ENCODE measurements at places on chromosomes 16 and 17. TPM values are rescaled to one million over a fixed set of nuclear protein-coding genes. Genes with fewer than 3 reads are reported as not detected.
A peak's percentile ranks its signal among the peaks of the same experiment; 100 is the strongest.

CAPN15 gene
- total RNA-seq: 66.8 TPM

- peaks cover 20% of the 10 kb centered on the region for H3K4me1 ChIP-seq
- H3K4me3 ChIP-seq: peak overlapping the region; percentile 29
- no peak overlapping the region for H3K27ac ChIP-seq
- no peaks in the 10 kb centered on the region for H3K36me3 ChIP-seq
- no peaks in the 10 kb centered on the region for H3K27me3 ChIP-seq
Measured at GRCh38 chr16:57266531-57267260, 17.8 kb downstream of the PLLP start.

GRCh38 chr17:56676810-56677209 is 83.3 kb downstream of the NOG start:
- H3K36me3 ChIP-seq: no peaks in the 10 kb centered on the region
- peaks cover 99% of the 10 kb centered on the region for H3K4me1 ChIP-seq
- DNase-seq: no peak
- no peak overlapping the region for H3K27ac ChIP-seq
- H3K4me3 ChIP-seq: no peak overlapping the region

DNA sequence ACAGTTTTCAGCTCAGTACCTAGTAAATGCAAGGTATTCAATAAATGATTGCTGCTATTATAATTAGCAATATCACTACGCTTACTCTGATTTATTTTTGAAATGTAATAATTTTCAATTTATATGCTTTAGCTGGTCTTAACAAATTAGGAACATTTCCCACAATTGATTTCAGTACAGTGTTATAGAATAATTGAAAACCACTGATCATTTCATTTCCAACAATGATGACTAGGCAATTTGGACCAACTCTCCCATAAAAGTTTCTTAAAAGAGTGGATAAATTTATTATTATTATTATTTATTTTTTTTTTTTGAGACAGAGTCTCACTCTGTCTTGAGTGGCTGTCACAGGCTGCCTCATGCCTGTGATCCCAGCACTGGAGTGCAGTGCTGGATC is 41.1 kb downstream of the VMP1 start:
- H3K36me3 ChIP-seq: no peaks in the 10 kb centered on the region
- H3K4me1 ChIP-seq: peaks cover 10% of the 10 kb centered on the region

DNA sequence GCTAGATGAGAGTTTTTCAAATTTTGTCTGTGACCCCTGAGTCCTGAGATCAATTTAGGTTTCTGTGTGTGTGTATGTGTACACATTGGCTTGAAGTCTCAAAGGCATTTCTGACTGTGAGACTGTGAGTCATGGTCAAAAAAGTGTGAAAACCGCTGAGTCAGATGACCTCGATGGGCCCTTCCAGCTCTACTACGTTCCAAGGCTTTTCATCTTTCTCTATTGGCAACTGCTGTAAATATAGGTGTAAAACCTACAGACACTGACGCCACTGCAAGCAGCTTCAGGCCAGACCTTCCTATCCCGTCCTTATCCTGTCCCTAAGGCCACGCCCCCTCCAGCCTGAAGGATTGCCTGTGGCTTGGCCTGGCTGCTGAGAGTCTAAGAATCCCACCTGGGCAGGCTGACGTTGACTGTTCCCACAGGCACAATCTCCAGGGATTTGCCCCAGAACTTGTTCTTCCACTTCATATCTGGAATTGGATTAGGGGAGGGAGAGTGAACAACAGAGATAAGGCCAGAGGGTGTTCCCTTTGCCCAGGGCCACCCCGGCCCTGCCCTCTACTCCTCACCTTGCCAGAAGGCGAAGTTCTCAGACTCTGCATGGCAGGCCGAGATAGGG is 11.3 kb downstream of the OSBPL7 start:
- peak overlapping the region; percentile 12 for H3K4me3 ChIP-seq
- peak; percentile 99 for DNase-seq
- peaks cover 27% of the 10 kb centered on the region for H3K36me3 ChIP-seq
- H3K27me3 ChIP-seq: no peaks in the 10 kb centered on the region

DNA sequence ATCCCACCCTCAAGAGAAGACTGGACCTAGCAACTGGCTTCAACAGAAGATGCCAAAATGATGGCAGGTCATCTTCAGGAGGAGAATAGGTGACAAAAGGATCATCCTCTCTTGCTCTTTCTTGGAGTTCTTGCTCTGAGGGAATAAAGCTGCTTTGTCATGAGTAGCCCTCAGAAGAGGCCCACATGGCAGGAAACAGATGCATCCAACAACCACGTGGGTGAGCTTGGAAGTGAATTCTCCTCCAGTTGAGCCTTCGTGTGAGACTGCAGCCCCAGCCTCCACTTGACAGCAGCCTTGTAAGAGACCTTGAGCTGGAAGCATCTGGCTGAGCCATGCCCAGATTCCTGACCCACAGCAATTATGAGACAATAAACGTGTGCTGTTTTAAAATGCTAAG is 87.5 kb downstream of the DYNLRB2 start:
- peaks cover 45% of the 10 kb centered on the region for H3K27me3 ChIP-seq
- DNase-seq: no peak
- H3K36me3 ChIP-seq: no peaks in the 10 kb centered on the region
- no peaks in the 10 kb centered on the region for H3K4me1 ChIP-seq
- no peak overlapping the region for H3K4me3 ChIP-seq
- no peak overlapping the region for H3K27ac ChIP-seq

DNA sequence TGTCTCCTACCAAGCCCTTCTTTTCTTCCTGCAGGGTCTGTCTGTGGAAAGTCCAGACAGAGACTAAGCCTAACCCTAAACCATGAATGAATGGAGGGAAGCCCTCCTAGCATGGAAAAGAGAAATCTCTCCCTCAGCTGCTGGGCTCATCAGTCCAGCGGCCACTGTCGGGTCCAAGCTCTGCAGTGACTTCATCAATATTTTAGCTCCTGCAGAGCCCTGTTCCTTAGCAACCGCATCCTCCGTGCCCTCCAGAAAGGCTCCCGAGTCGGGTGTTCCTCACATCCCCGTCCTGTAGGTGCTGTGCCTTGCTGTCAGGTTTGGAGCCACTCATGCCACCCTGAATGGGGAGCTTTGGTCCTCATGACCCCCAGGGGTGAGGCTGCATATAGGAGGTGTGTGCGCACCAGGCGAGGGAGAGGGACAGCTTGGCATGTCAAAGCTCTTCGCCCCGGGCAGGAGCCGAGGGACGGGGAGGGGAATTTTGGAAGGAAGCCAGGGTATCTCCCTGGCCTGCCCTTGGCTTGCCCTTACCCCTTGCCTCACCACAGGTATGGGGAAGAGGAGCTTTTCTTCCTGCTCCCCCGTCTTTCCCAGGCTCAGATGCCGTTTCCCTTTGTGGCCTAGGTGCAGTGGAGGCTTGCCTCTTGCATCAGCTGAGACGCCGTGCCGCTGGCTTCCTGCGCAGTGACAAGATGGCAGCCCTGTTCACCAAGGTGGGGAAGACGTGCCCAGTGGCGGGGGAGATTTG is 23.9 kb downstream of the SGSM2 start:
- no peak overlapping the region for H3K4me3 ChIP-seq
- no peak overlapping the region for H3K27ac ChIP-seq
- H3K27me3 ChIP-seq: no peaks in the 10 kb centered on the region
- no peaks in the 10 kb centered on the region for H3K36me3 ChIP-seq

DNA sequence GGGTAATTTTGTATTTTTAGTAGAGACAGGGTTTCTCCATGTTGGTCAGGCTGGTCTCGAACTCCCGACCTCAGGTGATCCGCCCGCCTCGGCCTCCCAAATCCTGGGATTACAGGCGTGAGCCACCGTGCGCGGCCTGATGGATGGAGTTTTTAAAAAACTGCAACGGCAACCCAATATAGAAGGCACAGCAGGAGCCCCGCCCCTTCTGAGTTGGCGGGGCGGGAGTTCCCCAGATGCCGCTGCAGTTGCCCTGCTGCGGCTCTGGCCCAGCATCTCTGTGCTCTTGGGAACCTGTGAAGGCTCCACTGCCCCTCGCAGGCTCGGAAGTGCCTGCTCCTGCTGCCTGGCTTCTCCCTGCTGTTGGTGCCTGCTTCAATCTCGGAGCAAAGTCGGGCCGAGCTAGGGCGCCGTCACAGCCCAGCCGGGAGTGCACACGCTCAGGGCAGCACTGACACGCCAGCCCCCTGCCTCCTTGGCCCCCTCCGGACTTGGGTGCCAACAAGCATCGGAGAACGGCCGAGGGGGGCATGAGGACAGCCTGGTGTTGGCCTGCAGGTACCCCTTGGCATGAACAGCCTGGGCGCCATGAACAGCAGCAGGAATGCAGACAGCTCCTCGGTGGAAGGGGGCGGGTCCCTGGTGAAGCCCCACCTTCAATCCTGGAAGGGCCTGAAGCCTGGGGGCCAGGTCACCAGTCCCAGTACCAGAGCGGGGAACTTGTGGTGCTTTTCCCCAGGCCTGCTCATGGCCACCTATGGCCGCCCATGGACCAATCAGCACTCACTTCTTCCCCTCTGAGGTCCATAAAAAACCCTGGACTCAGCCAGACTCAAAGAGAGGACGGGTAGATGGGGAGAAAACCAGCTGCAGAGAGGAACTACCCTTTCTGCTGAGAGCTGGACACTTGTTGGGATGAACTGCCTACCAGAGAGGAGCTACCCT is 2.3 kb upstream of the NT5M start:
- H3K36me3 ChIP-seq: no peaks in the 10 kb centered on the region
- no peaks in the 10 kb centered on the region for H3K27me3 ChIP-seq

GRCh38 chr17:79803997-79804855 is 7.3 kb upstream of the CBX8 start:
- H3K4me3 ChIP-seq: no peak overlapping the region
- no peak for DNase-seq
- H3K27ac ChIP-seq: no peak overlapping the region
- H3K36me3 ChIP-seq: no peaks in the 10 kb centered on the region
- peaks cover 30% of the 10 kb centered on the region for H3K27me3 ChIP-seq
- H3K4me1 ChIP-seq: peaks cover 8% of the 10 kb centered on the region

DNA sequence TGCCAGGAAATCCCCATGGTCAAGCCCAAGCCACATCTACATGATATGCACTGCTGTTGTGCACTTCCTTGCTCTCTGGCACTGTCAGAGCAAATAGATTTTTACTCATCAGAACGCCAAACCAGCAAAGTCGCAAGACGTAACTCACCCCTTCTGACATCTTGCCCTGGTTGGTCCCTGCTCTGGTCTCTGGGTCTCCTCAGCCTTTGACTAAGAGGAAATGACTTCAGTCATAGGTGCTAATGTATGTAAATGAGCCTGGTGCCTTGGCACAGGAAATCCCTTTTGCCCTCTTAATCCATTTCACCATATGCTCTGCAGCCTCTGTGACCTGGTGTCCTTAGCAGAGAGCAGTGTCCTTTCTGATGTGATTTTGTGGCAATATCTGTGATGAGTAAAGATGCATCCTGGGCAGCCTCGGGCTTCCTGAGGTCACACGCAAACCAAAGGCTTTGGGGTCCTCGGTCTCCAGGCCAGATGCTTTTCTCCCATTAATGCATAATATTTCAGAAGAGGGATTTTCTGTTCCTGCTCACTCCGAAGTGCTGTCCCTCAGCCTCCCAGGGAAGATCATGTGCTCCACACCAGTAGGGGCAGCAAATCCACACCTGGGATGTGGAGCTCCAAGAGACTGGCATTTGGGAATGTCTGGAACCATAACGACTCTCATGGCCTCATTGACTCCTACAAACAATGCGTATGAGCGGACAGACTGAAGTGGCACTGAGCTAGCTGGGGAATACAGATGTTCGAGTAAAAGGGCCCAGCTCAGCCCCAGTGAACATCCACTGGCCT is 66.9 kb downstream of the GP2 start:
- H3K36me3 ChIP-seq: no peaks in the 10 kb centered on the region
- no peak for DNase-seq
- H3K27me3 ChIP-seq: peaks cover 29% of the 10 kb centered on the region
- no peak overlapping the region for H3K27ac ChIP-seq
- no peak overlapping the region for H3K4me3 ChIP-seq

DNA sequence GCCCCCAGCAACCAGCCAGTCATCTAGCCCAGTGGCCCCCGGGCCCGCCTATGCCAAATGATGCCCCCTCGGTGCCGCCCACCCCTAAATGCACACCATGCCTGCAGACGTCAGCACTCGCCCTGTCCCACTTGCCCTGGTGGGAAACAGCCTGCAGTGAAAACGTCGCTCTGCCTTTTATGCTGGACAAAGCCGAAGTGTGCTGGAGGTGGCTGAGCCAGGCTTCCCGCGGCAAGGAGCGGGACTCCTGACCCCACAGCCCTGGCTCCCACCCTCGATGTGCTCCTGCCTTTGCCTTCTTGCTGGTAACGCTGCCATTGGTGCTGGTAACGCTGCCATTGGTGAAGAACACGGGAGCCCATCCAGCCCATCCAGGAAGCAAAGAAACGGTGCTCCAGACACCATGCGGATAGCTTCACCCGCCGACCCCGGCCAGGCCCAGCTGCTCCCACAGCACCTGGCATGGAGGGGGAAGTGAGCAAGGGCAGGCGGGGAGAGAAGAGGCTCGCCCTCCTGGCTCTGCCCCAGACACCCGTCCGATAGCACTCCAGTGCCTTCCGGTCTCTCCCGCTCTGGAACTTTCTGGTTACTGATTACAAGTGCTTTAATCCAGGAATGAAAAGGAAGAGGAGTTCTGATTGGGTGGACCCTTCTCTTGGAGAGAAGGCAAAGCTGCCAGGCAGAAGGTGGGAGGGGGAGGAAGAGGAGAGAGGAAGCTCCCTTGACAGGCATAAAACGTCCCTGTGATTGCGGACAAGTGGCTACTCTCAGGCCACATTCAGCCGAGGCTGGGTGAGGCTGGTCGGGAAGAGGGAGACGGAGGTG is 4.0 kb upstream of the BAIAP2 start:
- H3K27me3 ChIP-seq: no peaks in the 10 kb centered on the region
- no peaks in the 10 kb centered on the region for H3K36me3 ChIP-seq
- no peaks in the 10 kb centered on the region for H3K4me1 ChIP-seq
- no peak for DNase-seq

DNA sequence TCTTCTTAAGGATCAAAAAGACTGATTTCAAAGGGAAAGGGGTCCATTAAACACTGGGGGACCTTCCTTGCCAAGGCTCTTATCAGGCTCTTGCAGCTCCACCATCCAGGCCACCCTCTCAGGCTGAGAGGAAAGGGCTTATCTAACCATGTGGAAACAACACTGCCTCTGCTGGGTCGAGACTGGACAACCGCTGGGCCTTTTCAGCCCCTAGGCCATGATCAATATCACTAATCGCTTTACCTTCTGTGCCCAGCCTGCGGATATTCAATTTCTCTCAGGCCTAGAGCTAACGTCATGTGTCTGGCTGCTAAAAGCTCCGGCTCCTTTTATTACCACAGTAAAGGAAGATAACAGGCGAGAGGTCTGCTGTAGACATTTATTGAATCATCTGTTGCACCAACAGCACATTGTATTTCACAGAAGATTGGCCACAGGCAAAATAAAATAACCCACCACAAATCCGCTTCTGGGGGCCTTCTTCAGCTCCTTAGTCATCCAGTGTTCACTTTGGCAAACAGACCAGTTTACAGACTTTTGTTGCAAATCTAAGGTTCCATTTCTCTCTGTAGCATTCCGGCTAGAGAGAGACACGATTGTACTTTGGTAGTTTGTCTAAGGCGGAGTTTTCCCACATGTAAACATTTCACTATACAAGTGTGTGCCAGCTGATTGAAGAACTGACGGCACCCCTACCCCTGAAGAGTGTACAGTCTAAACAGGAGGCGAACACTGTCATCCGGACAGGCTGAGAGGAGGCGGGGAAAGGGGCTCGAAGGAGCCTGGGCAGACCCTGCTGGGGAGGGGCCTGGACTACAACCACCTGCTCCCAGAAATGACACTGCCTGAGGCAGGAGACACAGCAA is 13.9 kb downstream of the CYB561 start:
- H3K4me1 ChIP-seq: peaks cover 11% of the 10 kb centered on the region
- H3K27ac ChIP-seq: 0 out of 2 replicates have a peak overlapping the region, but pooled peaks have one; percentile 37
- H3K4me3 ChIP-seq: no peak overlapping the region
- no peak for DNase-seq

Measured in PC-9 (cell line).